ENCODE measurements at places on chromosomes 3 and 15.

DNA sequence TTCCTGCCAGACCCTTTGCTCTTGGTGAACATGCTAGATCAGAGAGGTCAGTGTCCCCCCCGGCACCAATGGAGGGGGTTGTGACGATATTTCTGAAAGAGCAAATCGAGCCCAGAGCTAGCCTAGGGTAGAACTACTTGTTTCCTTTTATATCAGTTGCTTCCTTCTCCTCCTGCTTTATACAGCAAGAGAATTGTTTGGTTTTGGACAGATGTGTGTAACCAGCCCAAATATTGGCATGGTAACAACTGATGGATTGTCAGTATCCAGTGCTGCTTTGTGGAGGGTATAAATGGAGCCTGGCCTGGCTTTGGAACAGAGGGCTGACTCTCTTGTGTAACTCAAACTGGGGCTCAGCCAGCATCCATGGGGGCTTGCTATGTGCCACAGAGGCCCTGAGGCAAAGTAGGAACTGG, 27.2 kb downstream of the SNX1 start:
- peak; percentile 82 for DNase-seq

DNA sequence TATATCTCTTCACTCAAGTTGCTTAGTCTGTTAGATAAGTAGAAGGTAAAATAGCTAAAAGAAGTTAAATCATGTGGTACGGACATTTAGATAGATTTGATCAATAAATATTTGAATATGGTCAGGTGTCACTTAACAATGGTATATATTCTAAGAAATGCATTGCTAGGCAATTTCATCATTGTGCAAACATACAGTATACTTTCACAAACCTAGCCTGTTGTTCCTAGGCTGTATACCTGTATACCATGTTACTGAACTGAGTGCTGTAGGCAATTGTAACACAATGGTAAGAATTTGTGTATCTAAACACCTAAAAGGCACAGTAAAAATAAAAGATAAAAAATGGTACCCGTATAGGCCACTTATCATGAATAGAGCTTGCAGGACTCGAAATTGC, 112.8 kb upstream of the CGNL1 start:
- DNase-seq = no peak

DNA sequence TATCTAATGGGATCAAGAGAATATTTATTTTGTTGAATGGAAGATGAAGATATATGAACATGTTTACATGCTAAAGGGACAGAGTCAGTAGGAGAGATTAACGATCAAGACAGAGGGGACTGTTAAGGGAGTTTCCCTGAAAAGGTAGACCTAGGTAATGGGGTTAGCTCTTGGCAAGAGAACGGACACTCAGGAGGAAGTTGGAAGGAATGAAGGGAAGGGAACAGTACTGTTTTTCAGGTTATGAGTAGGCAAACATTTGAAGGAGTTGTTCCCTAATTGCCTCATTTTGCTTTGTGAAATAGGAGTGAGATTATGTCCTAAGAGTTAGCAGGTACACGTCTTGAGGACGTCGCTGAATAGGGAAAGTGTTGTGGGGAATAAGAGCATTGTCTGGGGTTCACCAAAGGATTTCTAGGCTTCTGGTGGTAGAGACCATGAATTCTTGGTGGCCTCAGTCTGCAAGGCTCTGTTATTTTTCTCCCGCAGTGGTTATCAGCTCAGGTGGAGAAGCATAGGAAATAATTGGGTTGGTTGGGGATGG, 41.3 kb downstream of the PDE8A start:
- DNase-seq = no peak

DNA sequence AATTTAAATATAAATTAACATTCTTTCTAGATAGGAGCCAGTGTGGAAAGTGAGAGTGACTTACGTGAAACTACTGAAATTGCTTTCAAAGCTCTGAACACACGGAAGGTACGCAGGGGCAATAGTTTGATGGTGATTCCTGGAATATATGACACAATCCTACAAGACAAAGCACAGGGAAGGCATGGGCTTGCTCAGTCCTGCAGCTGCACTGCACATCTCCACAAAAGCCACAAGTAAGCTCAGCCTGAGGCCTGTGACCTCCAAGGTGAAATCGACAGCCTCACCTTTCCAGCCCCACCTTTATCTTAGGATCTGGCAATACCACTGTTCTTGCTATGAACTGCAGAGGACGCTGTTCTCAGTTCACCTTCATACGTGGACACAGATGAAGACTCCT, 109.3 kb upstream of the SCN10A start:
- no peak for DNase-seq

DNA sequence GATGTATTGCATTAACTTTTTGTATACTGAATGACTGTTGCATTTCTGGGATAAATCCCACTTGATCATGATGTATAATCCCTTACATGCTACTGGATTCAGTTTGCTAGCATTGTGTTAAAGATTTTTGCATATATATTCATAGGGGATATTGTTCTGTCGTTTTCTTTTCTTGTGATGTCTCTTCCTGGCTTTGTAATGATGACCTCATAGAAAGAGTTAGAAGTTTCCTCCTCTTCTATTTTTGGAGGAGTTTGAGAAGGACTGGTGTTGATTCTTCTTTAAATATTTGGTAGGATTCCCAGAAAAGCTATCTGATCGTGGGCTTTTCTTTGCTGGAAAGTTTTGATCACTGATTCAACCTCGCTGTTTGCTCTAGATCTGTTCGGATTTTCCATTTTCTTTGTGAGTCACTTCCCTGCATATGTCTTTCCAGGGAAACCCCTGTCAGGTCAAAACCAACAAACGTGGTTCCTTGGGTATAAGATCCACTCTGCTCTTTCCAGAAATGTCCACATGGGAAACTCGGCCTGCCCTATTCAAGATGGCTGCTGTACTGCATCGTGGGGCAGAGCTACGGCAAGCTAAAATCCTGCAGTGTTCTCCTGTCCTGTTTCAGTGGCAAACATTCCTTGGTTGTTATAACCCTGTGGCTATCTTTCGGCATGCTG, 120.4 kb downstream of the GABRG3 start:
- DNase-seq = no peak

DNA sequence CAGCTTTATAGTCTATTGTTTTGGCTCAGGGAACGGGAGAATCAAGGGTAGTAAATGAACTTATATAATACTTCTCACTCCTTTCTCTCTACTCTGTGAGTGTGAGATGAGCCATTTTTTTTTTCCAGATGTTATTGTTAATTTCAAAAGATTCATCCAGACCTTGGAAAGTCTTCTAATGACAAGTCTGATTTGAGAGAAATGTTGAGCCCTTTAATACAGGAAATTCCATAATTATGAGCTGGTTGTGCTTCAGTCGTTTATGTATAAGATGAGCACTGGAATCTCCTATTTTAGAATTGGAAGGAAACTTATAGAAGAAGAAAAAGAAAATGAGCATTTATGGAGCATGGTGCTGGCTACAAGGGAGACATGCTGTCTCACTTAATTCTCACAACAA, 92.0 kb downstream of the FBN1 start:
- no peak for DNase-seq

- DNase-seq = no peak
These were observed 96.8 kb downstream of the DUT start for GRCh38 chr15:48427960-48428547.

DNA sequence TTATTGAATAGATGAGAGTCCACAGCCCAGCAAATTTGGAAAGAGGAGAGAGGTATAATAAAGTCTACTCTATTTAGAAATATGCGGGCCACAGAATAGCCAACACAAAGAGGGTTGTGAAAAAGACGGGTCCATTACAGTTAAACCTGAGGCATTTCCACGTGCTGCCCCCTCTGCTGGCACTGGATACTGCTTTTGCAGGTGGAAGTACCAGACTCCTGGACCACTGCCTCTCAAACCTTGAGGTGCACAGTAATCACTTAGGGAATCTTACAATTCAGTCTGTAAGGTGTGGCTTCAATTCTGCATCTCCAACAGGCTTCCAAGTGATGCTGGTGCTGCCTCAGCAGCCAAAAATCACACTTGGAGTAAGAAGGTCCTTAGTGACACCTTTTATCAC, 3.0 kb upstream of the TFDP2 start:
- DNase-seq = no peak

DNA sequence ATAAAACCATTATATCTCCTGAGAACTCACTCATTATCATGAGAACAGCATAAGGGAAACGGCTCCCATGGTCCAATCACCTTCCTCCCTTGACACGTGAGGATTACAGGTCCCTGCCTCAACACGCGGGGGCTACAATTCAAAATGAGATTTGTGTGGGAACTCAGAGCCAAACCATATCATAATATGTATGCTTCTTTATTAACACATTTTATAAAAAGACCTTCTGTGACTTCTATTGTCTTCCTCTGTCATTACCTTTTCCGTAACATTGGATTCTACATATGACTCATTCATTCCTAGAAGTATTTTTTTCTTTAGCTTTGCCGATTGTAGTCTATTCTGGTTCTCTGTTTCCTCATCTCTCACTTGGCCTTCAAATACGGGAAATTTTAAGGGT, 267.2 kb upstream of the ROBO1 start:
- no peak for DNase-seq

GRCh38 chr3:19213603-19214220, 65.4 kb downstream of the KCNH8 start:
- no peak for DNase-seq

- no peak for DNase-seq
These were observed 46.8 kb downstream of the CPN2 start for GRCh38 chr3:194304186-194304917.

DNA sequence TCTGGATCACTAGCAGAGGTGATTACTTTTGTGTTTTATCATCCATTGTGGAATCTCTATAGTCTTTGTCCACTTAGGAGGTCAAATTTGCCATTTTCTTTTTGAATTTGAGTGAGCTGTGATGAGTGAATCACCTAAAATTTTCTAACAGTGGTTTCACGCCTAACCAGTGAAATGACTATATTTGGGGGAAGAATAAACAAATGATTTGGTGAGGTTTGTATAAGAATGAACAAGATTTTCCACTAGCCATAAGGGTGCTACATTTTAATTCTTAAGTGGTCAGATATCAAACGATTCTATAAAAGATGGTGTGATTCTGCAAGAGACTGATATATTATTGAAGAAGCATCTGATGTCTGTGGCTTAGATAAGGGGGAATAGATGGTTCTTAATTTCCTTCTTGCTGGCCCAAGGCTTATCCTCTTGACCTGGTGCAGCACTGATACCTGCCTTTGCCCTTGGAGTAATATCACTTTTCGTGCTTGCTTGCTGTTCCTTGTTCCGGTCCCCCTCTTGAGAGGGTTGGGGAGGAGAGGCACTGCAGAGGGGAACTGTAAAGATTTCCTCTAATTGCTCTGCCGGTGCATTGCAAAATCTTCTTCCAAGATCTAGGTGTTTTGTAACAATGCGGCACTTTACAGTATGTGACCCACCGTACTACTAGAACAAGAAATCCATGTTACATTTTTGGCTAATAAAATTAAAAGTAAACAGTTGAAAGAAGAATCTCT, 14.5 kb downstream of the C3orf20 start:
- no peak for DNase-seq

GRCh38 chr3:169105561-169105960, 558.0 kb downstream of the MECOM start:
- DNase-seq = no peak

GRCh38 chr3:114350690-114351089, 56.9 kb downstream of the TIGIT start:
- no peak for DNase-seq

GRCh38 chr3:63656786-63657185, 4.3 kb downstream of the SNTN start:
- DNase-seq = no peak

Data from dorsolateral prefrontal cortex (tissue), 122 donors.